HL-60 (cell line): ENCODE measurements at places on chromosomes 4 and X.
A peak's percentile ranks its signal among the peaks of the same experiment; 100 is the strongest.

GRCh38 chrX:18389966-18390365, 35.4 kb upstream of the CDKL5 start:
- no peak for DNase-seq

DNA sequence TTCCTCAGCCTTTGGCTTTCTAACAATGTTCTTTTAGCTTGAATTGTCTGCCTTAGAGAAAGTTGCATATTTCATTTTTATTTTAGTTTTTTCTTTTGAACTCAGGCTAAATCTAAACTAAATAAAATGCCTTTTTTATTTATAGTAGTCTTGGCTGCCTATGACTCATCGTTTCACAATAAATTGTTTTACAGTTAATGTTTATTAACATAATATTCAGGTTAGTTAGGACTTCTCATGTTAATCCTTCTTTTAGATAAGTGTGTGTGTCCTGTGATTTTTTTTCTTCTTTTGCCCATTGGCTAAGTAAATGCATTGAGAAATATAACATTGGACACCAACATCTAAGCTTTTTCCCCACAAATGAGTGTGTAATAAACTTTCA, 1.6 kb downstream of the RP2 start:
- no peak for DNase-seq

- no peak for DNase-seq
Observed at GRCh38 chr4:173051232-173051631, 117.4 kb upstream of the GALNT7 start.

DNA sequence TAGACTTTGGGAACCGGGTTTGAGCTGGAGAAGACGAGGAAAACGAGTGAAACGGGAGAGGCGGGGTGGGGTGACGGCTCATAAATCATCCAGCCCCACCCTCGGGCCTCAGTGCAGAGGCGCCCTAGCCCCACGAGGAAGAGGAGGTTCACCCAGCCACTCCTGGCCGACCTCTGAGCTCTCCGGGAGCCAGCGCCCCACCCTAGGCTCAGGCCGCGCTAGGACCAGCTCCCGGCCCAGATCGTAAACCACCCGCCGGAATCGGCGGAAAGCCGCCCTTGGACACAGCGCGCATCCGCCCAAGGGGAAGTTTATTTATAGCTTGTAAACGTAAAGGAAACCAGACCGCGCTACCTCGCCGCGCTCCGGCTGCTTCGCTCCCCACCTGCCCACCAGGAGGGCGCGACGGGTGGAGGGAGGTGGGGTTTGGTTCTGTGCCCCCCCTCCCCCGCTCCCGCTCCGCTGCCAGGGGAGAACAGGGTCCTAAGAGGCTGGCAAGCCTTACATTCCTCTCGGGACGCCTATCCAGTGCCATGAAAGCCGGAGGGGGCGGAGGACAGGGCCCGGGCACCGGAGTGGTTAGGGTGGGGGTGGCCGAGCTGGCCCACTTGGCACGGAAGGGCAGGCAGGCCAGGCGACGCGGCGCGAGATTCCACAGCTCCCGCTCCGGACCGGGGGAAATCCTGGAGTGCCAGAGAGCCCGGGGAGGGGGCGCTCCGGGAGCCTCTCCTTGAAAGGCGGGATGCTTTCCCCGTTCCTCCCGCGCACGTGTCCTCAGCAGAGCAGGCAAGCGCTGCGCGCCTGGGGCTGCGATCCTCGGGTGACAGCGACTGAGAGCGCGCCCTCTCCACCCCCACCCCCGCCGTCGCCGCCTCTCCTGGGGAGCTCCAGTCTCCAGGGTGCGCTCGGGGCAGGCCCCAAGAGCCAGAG, 84.2 kb downstream of the BCOR start:
- DNase-seq, result peak; percentile 56

GRCh38 chrX:38879631-38880220, 78.5 kb downstream of the MID1IP1 start:
- DNase-seq, result peak; percentile 71

DNA sequence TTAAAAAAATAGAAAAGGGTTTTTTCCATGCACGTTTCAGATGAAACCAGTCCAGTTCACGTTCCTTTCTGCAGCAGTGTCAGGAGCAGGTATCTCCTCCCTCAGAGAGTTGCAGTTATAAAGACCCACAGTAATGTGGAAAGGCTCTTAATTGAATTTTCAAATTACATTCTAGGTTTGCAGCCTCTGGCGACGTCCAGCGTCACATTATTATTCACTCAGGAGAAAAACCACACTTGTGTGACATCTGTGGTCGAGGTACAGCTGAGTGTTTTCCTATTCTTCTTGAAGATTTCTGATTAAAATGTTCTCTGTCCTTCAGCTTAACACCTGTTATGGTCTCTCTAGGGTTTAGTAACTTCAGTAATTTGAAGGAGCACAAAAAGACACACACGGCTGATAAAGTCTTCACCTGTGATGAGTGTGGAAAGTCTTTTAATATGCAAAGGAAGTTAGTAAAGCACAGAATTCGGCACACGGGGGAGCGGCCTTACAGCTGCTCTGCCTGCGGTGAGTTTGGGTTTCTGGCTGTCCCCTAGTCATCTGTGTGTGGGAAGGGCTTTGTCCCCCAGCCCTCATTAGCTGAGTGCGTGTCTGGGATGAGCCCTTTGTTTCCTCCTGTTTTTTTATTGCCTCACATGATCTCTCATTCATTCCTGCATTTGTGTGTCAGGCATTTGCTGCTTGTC, 25.6 kb downstream of the ZBTB49 start:
- DNase-seq, result no peak

DNA sequence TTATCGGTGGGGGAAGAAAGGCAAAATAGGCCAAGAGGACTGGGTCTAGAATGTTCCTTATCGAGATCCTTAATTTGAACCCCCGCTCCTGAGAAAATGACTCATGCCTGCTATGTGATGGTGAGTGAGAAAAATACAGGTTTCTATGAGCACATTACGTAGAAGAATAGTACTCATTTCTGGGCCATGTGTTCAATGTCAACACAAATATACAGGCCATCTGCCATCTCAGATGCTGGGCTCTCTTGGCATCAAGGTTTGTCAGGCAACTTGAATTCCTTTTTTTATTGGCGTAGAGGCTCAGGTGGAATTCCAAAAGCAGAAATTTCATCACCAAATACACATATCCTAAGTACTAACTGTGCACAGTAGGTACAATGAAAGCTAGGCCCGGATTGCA, 81.4 kb upstream of the TRIM2 start:
- no peak for DNase-seq

DNA sequence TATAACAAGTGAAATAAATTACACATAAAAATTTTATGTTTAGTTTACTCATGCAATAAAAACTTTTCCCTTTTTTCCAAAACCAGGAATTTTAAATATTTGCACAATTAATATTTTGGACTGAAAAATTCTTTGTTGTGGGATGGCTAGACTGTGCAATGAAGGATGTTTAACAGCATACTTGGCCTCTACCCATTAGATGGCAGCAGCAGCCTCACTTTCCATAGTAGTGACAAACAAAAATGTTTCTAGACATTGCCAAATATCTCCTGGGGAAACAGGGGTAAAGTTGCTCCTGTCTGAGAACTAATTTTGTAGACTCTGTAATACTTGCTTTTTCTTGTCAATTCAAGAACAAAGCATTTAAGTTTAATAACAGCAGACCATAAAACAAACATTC, 49.8 kb downstream of the SCLT1 start:
- peak; percentile 7 for DNase-seq

DNA sequence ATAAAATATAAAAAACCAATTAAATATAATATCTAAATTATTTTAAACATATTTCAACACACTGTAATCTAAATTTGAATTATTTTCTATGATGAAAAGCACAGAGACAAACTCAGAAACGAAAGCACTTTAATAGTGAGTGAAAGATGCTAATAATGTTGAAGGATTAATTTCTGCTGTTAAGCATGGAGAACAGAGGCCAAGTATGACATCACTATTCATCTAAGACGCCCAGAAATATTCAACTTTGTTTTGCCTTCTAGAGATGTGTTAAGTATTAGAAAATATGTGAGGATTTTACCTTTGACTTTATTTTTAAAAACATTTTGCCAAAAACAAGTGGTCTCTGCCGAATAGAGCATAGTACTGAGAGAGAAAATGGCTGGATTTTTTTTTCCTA, 19.3 kb downstream of the ARHGEF6 start:
- DNase-seq, result no peak

GRCh38 chrX:134236626-134237614, at the start of gene CCDC160:
CCDC160 (plus strand) TSS chrX:134237182; CDS start chrX:134244801, 7,619 bp downstream.
- no peak for DNase-seq

GRCh38 chr4:98838531-98838930, 90.4 kb downstream of the EIF4E start:
- DNase-seq, result no peak

- DNase-seq, result no peak
Observed at GRCh38 chrX:7225338-7225737, 77.4 kb upstream of the PUDP start.

DNA sequence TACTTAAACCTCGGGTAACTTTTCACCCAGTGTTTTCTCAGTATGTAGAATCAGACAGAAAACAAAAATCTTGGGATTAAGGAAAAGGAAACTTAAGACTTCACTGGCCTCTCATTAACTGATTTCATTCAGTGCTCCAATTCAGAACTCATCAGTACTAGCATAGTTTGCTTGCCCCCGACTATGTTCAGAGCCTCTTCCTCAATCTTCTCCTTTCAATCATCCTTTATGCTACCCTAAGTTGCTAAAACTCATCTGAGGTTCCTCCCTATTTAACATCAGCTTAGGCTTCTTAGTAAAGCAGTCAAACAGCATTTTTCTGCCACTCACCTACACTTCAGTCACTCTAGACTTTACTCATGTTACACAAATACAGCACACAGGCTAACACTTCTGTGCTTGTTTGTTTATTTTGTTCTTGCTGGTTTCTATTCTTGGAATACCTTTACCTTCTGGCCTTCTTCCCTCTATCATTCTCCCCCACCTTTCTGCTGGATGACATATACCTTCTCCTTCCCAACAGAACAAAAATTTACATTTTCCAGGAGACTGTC, 163.0 kb upstream of the TLL1 start:
- DNase-seq, result no peak

GRCh38 chr4:4560642-4561041, 18.8 kb upstream of the STX18 start:
- DNase-seq, result no peak

- DNase-seq, result no peak
Observed at GRCh38 chrX:15158736-15159406, 111.0 kb downstream of the ASB9 start.

DNA sequence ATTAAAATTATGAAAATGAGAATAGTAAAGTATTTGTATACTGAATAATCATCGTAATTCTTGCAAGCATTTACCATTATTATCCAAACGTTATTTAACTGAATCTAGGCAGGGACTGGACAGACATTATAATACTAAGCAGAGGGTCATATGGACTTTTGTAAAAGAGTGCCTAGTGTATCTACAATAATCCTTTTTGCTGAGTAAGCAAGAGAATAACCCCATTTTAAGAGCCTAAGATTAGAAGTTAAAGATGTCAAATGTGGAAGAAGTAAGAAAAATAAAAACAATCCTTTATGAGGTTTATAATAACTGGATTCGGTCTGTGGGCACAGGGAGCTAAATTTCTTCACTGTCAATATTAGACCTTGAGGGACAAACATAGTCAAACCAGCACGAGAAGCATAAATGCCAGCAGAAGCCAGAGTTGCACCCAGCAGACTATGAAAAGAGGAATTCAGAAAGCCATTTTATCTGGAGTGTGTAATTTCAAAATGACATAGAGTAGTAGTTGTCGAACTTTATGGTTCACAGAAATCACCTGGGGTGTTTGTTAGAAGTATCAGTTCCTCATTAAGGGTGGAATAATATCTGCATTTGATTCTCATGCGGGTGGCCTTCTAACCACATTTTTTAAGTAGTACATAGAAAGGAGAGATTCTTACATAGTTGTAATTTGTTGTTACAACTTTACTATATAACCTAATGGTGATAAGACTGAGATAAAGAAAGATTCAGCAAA, 39.7 kb upstream of the DCLK2 start:
- DNase-seq, result no peak

DNA sequence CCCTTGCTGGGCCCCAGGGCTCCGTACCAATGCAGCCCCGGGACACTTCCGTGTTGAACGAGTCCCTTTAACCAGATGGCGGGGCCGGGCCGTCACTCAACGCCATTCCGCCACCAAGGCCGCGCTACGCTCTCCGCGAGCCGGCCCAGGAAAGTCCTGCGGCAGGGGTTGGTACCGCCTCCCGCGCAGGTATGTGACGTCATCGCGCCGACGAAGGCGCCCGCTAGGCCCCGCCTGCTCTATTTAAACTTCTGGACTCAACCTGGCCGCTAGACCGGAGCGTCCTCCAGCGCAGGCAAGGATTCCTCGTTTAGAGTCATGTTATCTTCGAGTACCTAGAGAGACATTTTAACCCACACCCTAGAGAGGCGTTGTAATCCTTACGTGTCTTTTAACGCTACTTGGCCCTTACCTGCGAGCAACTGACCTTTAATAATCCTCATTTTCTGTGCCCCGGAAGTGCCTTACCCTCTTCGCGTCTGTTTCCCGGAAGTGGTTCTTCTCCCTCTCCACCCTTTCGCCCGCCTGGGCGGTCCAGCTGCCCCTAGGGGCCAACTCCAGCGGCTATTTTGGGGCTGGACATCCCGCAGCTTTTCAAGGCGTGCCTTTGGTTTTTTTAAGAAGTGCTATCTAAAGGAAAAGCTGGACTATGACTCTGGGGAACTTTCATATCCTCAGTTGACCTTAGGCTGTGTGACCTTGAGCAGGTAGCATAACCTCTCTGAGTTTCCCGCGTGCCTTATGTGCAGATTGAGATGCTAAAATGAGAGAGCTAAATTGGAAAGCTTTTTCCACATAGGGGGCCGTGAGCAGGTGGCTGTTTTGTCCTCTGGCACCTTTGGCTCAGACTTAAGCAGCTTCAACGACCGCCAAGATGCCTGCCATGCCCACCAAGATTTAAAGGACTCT, at the start of gene PNPLA4:
Gene PNPLA4 (minus strand): TSS at position 155 of the 909 bp plus-strand sequence. CDS start 1,294 bp downstream, outside the sequence.
- peak; percentile 72 for DNase-seq

DNA sequence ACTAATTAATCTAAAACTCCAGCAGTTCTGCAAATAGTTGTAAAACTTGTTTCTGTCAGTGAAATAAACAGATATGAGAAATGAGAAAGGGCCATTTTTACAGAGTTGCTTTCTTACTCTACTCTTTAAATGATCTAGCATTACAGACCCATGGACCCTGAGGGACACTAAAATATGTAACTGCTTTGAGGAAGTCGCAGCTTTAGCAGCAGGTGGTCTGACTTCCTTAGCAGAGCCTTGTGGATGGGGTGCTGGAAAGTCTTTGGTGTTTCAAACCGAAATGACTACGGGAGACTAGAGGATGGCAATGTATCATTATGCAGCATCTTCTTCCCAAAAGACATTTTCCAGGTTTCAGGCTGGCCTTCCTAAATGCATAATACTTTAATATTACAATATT, 18.7 kb downstream of the SHISA3 start:
- no peak for DNase-seq
